ENCODE measurements at places on chromosomes 6 and 20. TPM values are rescaled to one million over a fixed set of nuclear protein-coding genes. Genes with fewer than 3 reads are reported as not detected.
A peak's percentile ranks its signal among the peaks of the same experiment; 100 is the strongest.

SPACA1 gene
- not detected for total RNA-seq

DNA sequence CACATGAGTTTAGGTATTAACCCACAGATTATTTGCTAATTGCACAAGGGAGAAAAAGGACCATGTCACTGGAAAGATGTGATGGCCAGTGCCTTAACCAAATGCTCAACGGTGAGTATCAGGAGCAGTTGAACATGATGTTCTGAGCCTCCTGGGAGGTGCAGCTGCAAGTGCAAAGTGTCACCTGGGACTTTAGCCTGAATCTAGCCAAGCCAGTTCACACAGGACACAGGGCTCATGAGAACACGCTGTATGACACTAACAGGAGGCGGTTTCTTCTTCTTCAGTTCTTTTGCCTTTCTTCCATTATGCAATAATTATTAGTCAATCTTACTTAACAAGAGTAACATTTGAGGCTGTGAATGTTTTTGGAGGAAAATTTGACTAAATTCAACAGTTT, 225.3 kb downstream of the THBS2 start:
- DNase-seq: no peak

C2 gene
- total RNA-seq: 62.0 TPM

- no peak for DNase-seq
These were observed 950 bp downstream of the KCTD20 start for GRCh38 chr6:36443471-36444428.

DNA sequence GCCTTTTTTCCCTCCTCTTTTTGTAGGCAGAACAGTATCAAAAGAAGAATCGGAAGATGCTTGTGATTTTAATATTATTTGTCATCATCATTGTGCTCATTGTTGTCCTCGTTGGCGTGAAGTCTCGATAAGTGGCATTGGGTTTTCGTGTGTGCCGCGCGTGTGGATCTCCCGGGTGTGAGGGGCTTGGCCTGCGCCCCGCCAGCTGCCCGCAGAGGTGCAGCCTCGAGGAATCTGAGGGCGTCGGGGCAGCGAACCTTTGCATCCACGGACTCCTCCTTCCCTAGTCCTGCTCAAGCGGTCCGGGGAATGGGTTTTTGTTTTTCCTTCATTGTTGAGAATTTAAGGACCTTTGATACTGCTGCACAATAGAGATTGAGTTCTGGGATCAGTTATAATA, 16.4 kb upstream of the NPEPL1 start:
- no peak for DNase-seq

R3HDML gene
- total RNA-seq: not detected

TPBG gene
- total RNA-seq: 1.2 TPM

DNA sequence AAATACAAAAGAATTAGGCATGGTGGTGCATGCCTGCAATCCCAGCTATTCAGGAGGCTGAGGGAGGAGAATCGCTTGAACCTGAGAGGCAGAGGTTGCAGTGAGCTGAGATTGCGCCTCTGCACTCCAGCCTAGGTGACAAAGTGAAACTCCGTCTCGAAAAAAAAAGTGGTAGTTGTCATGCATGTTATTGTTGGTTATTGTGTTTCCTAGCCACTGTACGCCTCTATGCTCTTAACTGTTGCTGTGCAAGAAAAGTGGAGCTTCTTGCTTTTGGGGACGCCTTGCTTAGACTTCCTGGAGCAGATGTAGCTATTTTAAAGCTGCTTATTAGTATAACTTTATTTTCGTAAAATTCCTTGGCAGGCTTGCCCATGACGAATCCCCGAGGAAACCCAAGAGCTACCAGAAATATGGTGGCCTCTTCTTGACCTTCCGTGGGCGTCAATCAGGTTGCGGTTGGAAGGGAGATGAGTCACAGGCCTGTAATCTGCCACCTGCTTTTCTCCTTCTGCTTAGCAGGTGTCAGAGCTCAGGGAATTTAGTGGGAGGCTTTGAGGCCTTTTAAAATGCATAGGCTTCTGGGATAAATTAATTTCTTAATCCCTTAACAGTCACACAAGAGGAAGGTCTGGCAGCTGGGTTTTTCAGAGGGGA, 17.3 kb downstream of the GABRR2 start:
- DNase-seq: peak; percentile 50
